ENCODE measurements at places on chromosomes 3 and 15. TPM values are rescaled to one million over a fixed set of nuclear protein-coding genes. Genes with fewer than 3 reads are reported as not detected.

Gene ILDR1
- total RNA-seq, result not detected

Gene LTK
- total RNA-seq, result 0.19 TPM

Gene DUSP7
- total RNA-seq, result 5.9 TPM

Gene RBP2
- not detected for total RNA-seq

Gene THBS1
- total RNA-seq, result 5,888 TPM

Gene GMNC
- total RNA-seq, result 0.28 TPM

Gene APBA2
- 12.1 TPM for total RNA-seq

Gene BNIP2
- total RNA-seq, result 159 TPM

Gene ZNF80
- total RNA-seq, result not detected

Gene RNU5B-1
- not detected for total RNA-seq

Gene XIRP1
- total RNA-seq, result not detected

Gene HEMK1
- 13.5 TPM for total RNA-seq

Gene PRRT3
- total RNA-seq, result 1.2 TPM

Gene MUC4
- not detected for total RNA-seq

Gene TUSC7
- total RNA-seq, result not detected

Gene NR1D2
- total RNA-seq, result 35.1 TPM

Gene CKMT1A
- not detected for total RNA-seq

Gene SKOR1
- under 0.01 TPM for total RNA-seq

Gene CD86
- not detected for total RNA-seq

Gene TM4SF4
- 0.38 TPM for total RNA-seq

Gene NAALADL2
- 7.3 TPM for total RNA-seq

Gene POTEB2
- not detected for total RNA-seq
